ENCODE measurements at places on chromosomes 12 and 14.

- DNase-seq = no peak
Observed at GRCh38 chr12:32423559-32423958, 24.2 kb downstream of the FGD4 start.

DNA sequence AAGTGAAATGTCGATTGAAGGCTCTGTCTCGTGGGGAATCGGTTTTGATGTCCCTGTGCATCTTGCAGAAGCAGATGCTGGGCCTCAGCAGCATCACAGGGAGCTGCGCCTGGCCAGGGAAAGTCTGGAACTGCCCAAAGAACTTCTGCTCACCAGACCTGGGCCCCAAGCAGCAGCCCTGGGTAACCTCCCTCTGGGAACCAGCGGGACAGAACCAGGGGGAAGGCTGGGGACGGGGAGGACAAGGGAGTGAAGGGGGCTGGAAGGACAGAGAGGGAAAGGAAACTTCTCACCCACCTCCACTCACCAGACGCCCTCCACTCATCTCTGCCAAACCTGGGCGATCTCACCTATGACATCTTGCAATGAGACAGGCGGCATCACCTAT is 26.8 kb upstream of the C14orf180 start:
- no peak for DNase-seq

DNA sequence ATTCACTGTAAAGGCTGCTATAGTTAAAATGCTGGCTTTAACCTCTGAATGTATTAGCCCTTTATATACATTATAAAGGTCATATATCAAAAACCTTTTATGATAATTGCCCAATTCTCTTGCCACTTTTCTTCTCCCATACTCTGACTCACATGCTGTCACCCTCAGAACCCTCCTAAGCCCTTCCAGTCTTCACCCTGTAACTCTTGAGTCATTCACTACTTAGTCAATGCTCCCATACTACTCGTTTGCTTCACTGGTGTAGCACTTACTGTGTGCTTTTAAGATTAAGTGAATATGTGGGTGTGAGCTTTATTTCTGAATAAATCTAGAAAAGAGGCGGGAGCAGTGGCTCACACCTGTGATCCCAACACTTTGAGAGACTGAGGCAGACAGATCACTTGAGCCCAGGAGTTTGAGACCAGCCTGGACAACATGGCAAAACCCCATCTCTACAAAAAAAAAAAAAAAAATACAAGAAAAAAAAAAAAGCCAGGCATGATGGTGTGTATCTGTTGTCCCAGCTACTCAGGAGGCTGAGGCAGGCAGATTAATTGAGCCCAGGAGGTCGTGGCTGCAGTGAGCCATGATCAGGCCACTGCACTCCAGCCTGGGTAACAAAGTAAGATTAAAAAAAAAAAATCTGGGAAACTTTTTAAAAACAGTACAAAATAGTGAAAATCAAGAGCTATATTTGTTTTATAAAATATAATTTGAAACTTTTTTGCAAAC is 37.6 kb downstream of the SPATA7 start:
- DNase-seq = no peak

DNA sequence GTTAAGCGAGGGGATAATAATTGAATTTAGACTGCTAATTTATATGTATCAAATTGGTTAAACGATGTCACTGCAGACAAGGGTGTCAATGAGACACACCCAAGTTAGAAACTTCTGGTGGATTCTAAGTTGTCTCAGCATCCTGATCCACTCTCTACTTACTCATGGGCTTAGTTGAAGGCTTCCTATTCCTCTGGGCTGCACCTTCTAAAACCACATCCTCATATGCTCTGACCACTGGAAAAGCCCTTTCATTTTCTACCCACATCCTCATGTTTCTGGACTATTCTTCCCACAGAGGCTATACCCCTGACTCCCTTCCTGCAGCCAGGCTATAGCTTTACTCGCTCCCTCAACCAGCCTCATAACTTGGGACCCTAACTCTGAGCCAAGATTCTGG is 493.8 kb downstream of the VRK1 start:
- DNase-seq = no peak

GRCh38 chr12:30614031-30614430 is 81.6 kb downstream of the IPO8 start:
- DNase-seq = no peak

DNA sequence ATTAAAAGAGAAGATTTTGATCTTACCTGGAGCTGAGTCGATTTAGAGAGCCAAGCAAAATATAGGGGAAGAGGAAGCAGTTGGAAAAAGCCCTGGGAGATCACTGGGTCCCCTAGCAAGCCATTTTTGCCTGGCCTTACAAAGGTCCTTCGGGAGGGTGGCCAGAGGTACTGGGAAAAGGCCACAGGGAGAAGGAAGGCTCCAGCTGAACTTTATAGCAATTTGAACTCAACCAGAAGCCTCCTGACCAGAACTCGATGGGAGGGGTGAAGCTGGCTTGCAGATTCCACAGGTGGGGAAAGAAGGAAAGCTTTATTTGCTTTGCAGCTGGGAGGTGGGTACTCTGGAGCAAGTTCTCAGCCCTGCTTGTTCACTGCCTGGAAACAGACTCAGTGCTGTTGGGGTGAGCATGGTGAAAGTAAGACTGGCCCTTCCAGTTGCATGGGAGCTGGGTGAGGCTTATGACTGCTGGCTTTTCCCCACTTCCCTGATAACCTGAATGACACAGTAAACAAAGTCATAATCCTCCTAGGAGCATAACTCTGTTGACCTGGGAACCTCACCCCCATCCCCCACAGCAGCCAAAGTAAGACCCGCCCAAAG is 855.8 kb downstream of the FSCB start:
- DNase-seq = no peak

DNA sequence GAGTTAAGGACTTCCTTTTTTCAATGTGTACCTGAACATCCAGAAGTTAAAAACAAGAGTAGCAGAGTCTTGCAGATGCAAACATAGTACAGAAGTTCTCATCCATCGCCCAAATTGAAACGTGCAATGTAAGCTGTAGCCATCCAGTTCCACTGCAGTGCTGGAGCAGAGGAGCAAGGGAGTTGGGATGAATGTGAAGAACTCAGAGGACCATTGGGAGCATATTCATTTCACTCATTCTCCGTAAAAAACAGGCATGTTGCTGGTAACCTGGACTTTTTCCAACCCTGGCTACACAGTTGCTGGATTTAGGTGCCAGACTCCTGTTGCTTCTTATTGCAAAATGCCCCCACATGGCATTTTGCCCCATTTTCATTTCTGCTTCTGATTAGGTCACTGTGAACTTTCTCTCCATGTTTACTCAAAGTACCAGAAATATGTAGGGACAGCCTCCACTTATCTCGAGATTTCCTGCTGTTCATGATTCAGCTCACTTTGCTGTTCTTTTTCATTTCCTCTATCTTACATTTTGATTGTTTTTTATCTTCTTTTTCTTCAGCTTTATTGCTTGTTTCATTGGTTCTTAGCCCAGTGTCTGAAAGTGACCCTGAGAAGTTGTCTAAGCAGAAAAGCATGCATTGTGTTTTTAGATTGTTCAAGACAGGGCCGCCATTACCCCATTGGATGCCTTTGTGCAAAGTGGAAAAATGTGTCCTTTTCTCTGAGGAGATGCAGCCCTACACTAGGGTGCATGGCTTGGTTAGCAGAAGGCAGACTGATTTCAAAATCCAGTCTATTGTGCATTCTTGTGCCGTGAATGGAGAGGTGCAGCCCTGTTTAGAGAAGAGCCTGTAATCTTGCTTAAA is 109.0 kb upstream of the AMIGO2 start:
- DNase-seq = no peak

DNA sequence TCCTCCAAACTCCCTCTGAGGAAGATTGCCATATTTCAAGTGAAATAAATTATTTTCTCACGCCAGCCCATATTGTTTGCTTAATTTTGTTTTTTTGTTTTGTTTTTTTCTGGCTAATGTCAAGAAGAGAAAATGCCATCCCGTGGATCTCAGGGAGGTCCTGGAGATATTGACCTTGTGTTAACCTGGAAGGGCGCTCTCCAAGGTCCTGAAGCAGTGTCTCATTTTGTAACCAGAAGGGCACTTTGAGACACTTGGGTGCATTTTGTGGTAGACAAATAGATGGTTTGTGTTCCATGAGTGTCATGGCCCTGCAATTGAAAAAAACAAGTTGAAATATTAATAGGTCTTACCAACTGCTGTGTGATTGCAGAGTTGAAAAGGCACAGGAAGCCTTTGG is 268.9 kb downstream of the SUDS3 start:
- DNase-seq = no peak

DNA sequence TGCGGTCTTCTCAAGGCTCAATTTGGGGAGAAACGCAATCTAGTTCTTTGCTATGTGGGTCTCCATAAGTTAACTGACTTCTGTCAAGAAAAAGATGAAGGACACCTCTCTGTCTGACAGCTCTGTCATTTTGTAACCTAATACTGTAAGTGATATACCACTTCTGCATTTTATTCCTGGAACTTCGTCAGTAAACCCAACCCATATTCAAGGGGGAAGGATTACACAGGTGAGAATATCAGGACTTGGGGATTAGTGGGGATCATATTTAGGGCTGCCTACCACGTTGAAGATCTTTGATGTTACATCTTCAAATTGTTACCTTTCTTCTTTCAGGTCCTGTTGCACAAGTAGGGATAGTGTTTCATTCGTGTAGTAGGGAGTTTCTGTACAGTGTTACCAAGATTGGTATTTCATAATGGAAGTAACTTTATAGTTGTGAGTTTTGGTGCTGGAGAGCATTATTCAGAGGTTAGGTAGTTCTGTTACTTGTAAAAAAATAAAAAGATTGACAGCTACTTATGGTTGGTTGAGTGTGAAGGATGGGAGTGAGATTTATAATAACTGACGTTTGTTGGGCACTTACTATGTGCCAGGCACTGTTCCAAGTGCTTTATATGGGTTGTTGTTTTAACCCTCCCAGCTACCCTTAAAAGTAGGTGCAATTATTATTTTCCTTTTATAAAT is 1.6 kb downstream of the TMEM260 start:
- no peak for DNase-seq

DNA sequence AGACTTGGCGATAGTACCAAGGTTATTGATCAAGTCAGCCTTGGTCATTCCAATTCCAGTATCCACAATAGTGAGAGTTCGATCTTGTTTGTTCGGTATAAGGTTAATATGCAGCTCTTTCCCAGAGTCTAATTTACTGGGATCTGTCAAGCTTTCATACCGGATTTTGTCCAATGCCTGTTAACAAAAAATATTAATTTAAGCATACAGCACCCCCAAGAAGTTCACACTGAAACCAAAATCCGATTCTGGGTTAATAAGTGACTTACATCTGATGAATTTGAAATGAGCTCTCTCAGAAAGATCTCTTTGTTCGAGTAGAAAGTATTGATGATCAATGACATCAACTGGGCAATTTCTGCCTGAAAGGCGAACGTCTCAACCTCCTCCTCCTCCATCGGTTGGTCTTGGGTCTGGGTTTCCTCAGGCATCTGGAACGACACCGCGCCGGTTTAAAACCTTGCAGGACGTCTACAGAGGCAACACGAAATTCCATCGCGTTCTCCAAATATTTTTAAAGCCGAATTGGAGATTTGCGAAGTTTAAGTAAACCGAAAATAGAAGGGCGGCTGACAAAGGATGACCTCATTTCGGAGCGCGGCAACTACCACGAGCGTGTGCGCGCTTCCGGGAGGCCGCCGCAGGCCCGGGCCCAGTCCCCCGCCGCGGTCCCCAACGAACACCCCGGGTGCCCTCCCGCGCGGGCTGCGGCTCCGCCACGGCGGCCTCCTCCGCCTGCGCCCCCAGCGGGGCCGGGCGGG is 716 bp downstream of the HSP90AA1 start:
- DNase-seq = peak; percentile 64

DNA sequence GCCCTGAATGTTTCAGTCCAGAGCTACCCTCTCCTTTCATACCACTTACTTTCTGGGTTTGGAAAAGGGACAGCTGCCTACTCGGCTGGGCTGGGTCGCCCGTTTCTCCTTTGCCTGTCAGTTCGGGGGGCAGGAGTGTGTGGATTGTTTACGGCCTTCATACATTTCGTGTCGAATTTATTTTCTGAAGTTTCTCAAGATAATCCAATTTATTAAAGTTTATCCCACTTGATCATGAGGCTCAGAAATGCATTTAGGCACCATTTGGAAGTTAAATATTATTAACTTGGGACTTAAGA is 608 bp downstream of the ZNF410 start:
- no peak for DNase-seq

GRCh38 chr14:104403421-104404220 is 175.9 kb upstream of the C14orf180 start:
- no peak for DNase-seq

DNA sequence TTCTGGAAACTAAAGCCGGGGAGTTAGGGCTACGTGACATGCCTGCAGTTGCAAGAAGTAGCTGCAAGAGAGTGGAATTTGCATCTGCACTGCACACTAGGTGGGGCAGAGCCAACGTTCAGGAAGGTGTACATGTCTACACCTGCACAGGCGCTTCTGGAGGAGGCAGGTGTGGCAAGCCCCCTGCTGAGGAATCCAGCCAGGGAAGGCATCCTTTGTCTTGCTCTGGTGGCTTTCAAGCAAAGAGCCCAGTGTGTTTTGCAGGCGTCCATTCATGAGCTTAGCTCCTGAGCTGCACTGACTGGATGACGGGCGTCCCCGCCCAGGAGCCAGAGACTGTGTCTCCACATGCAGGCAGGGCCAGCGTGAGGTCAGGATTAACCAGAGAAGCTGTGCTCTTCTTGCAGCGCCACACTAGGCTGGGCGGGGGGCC is 116.3 kb downstream of the ZFP36L1 start:
- no peak for DNase-seq

GRCh38 chr12:57460468-57460784 is 841 bp downstream of the GLI1 start:
- no peak for DNase-seq

- DNase-seq = no peak
Observed at GRCh38 chr14:24194186-24194872, 912 bp downstream of the TM9SF1 start.

GRCh38 chr12:122203301-122204166 is at the start of gene B3GNT4:
Gene B3GNT4, plus strand, starts transcription at chr12:122203709. Its CDS starts 910 bp downstream, at chr12:122204619.
- peak; percentile 73 for DNase-seq

DNA sequence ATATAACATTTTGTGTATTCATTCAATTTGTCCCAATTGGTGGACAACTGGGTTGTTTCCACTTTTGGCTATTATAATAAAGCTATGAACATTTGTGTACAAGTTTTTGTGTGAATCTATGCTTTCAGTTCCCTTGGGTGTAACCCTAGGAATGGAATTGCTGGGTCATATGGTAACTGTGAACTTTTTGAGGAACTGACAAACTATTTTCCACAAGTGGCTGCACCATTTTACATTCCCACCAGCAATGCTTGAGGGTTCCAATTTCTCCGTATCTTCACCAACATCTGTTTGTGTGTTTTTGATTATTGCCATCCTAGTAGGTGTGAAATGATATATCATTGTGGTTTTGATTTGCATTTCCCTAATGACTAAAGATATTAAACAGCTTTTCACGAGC is 13.0 kb downstream of the LPCAT3 start:
- no peak for DNase-seq

All from CD4-positive, alpha-beta T cell (primary cell).